Thoracic aorta (tissue), 2 donors: ENCODE measurements at places on chromosomes 3 and 15.
A peak's percentile ranks its signal among the peaks of the same experiment; 100 is the strongest.

DNA sequence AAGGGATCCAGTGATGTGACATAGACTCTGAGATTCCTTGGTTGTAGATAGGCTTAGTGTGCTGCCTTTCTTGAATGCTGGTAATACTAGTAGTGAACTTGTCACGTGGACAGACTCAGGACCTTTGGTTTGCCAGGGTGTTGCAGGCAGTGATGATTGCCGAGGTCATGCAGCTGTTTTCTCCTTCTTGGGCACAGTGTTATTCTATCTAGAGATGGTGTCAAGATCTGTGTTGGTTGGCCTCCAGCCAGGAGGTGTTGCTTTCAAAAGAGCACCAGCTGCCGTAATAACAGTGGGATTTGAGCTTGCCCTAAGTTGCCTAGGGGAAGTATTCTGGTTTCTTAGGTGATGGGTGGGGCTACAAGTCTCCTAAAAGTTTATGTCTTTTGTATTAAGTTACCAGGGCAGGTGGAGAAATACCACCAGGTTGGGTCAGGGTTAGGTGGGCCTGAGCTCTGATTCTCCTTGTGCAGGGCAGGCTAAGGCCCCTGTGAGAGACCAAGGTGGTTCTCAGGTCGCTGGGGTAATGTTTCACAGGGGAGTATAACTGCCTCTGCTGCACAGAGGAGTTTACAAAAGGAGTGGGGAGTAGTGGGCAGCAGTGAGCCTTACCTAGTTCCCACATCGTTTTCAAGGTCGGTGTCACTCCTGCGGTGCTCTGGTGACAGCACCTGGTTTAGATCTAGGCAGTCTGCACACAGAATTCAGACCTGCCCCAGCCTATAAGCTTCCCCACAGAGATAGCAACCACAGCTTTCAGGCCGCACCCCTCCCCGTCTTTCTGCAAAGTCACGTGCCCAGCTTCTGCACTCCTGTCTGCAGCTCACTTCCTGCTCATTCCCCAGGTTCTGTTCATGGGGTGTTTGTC lies 350.3 kb downstream of the DOCK3 start:
- no peaks in the 10 kb centered on the region for H3K36me3 ChIP-seq
- H3K27ac ChIP-seq: no peak overlapping the region
- H3K4me1 ChIP-seq: no peaks in the 10 kb centered on the region
- H3K4me3 ChIP-seq: no peak overlapping the region
- DNase-seq: no peak

DNA sequence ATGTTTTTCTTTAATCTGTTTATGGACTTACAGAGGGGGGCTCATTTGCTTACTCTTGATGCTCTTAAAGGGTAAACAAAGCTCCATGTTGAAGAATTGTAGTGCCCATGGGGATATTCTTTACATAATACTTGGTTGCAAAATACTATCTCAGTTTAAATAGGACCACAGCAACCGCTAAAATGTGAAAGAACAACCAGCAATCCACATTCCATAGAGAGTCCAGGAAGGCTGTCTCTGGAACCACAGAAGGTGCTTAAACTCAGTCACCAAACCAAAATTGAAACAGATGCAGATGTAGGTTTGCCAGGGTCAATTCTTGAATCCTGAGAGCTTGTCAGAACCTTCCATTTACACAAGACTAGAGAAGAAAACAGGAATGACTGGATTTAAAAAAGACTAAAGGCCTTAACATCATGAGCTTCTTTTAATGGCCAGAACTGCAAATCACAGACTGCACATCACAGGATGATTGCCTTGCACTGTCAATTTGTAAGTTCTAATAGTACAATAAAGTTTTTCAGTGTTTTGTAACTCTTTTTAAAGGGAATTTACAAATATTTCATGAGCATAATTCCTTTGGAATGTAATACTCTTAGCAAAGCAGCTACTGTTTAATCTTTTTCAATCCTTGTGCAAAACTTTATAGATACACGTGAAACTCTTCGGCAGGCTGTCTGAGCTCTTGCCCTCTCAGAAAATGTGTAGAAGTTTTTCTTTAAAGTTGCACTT lies 661.6 kb downstream of the SI start:
- DNase-seq: no peak
- no peaks in the 10 kb centered on the region for H3K36me3 ChIP-seq

DNA sequence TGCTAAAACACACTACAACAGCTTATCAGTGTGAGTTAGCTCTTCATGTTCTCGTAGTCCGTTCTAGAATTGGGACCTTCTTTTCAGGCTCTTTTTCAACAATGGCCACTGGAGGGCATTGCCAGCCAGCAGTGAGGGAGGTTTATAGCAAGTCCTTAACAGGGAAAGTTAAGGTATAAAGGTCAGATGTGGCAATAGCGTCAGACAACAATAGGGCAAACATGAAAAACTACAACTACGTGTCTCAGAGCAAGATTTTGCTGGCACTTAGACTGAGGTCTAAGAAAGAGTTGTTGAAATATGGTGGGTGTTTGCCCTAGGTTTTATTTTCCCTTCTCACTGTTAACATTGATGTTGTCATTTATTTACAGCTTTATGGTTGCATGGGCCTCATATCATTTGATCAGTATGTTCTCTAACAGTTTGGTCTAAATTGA lies 161.4 kb downstream of the GMNC start:
- H3K27me3 ChIP-seq: no peaks in the 10 kb centered on the region
- no peak overlapping the region for H3K27ac ChIP-seq
- H3K4me3 ChIP-seq: no peak overlapping the region
- no peak for DNase-seq

DNA sequence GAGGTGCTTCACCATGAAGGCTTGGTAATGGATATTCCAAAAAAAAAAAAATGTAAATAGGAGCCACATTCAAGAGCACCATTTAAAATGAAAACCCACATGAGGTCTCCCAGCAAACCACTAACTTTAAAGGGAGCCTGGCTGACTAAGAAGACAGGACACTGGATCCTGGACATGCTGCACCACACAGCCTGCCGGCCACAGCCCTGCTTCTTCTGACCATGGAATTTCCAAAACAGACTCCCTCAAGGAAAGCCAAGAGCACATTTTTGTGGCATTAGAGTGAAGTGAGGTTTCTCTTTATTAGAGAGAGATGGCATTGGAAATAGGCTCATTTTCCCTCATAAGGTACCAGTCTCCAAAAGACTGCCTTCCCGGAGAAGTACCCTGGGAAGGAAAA lies 113.9 kb downstream of the RORA start:
- H3K27ac ChIP-seq: no peak overlapping the region
- no peaks in the 10 kb centered on the region for H3K4me1 ChIP-seq
- H3K4me3 ChIP-seq: no peak overlapping the region
- no peaks in the 10 kb centered on the region for H3K36me3 ChIP-seq

GRCh38 chr15:100981086-100981485 lies 61.9 kb downstream of the LRRK1 start:
- H3K36me3 ChIP-seq: no peaks in the 10 kb centered on the region
- no peaks in the 10 kb centered on the region for H3K27me3 ChIP-seq
- H3K4me1 ChIP-seq: no peaks in the 10 kb centered on the region
- no peak overlapping the region for H3K27ac ChIP-seq

- no peak for DNase-seq
- no peaks in the 10 kb centered on the region for H3K27me3 ChIP-seq
- no peak overlapping the region for H3K4me3 ChIP-seq
These were observed 1013.6 kb downstream of the ROBO1 start for GRCh38 chr3:78754066-78754743.

- H3K4me3 ChIP-seq: no peak overlapping the region
- DNase-seq: no peak
- peaks cover 20% of the 10 kb centered on the region for H3K36me3 ChIP-seq
These were observed 31.5 kb downstream of the NGLY1 start for GRCh38 chr3:25751725-25752124.

DNA sequence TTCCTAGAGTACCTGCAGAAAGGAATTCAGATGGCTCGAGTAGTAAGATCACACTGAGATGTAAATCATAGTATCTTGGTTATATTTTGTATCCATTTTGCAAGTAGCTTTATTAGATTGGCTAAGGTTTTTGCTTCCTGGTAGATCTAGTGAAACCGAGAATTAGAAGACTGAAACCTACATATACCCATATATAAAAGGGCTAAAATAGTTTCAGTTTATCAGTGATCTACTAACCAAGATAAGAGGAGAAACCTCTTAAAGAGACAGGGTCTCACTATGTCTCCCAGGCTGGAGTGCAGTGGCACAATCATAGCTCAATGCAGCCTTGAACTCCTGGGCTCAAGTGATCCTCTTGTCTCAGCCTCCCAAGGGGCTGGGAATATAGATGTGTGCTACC lies 135.3 kb downstream of the PCCB start:
- H3K4me1 ChIP-seq: peaks cover 8% of the 10 kb centered on the region
- no peak overlapping the region for H3K27ac ChIP-seq
- no peaks in the 10 kb centered on the region for H3K27me3 ChIP-seq

GRCh38 chr15:79620112-79620857 lies 188.1 kb downstream of the MINAR1 start:
- no peaks in the 10 kb centered on the region for H3K36me3 ChIP-seq
- no peak for DNase-seq
- no peak overlapping the region for H3K27ac ChIP-seq
- H3K27me3 ChIP-seq: no peaks in the 10 kb centered on the region

DNA sequence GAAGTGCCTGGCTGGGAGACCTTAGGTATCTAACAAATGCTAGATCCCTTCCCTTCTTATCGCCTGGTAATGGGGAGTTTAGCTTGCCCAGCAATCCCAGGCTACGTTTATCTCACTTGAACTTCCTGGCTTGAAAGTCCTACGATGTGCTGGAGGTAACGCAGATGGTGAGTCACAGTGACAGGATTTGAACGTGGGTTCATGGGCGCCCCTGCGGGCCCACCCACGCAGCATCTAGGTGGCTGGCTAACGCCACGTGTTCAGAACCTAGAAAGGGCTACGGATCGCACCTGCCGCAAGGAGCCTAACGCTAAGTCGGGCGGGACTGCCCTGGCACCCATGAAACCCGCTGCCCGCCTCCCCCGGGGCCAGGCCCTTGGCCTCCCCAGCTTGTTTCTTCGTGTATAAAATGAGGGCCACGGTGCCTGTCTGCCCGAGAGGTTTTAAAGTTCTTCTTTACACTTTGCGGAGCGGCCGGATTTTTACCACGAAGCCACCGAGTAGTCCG lies 600 bp upstream of the USP3 start:
- peak; percentile 63 for DNase-seq
- peak overlapping the region; percentile 91 for H3K4me3 ChIP-seq
- H3K27me3 ChIP-seq: no peaks in the 10 kb centered on the region
- peaks cover 62% of the 10 kb centered on the region for H3K4me1 ChIP-seq
- H3K36me3 ChIP-seq: no peaks in the 10 kb centered on the region
- H3K27ac ChIP-seq: peak overlapping the region; percentile 98

DNA sequence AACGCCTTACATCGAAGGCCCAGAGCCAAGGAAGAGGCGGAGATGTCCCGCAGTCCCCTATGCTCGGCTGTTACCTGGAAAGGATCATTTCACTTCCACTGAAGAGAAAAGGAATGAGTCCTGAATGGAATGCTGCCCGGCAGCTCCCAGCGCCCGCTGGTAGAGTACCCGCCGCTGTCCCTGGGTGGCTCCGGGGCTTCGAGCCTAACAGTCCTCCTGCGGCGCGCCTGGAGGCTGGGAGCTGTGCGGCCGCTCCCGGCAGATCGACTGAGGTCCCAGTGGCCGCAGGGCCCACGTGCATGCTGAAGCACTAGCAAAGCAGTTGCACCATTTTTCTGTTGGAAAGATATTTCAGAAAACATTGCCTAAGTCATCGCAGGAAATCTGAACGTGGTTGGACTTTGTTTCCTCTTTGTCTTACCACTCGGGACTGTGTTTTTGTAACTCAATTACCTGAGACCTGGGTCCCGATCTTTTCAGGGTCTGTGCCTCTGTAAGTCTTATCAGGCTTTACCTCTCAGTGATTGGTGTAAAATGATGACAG lies 984 bp downstream of the RNU6-1 start:
- DNase-seq: no peak
- peak overlapping the region; percentile 99 for H3K4me3 ChIP-seq
- peaks cover under 1% of the 10 kb centered on the region for H3K27me3 ChIP-seq
- peak overlapping the region; percentile 11 for H3K27ac ChIP-seq

- H3K27me3 ChIP-seq: no peaks in the 10 kb centered on the region
- H3K4me3 ChIP-seq: no peak overlapping the region
- DNase-seq: no peak
- H3K36me3 ChIP-seq: no peaks in the 10 kb centered on the region
- peak overlapping the region; percentile 5 for H3K27ac ChIP-seq
These were observed 380.7 kb downstream of the LPP start for GRCh38 chr3:188534633-188535032.

- no peak overlapping the region for H3K4me3 ChIP-seq
- no peak overlapping the region for H3K27ac ChIP-seq
- no peaks in the 10 kb centered on the region for H3K27me3 ChIP-seq
- no peak for DNase-seq
- H3K4me1 ChIP-seq: peaks cover 7% of the 10 kb centered on the region
These were observed 2.9 kb upstream of the ZNF710 start for GRCh38 chr15:89998141-89998661.

GRCh38 chr3:114790752-114791151 lies 356.3 kb downstream of the ZBTB20 start:
- no peaks in the 10 kb centered on the region for H3K27me3 ChIP-seq
- DNase-seq: no peak
- no peak overlapping the region for H3K4me3 ChIP-seq

DNA sequence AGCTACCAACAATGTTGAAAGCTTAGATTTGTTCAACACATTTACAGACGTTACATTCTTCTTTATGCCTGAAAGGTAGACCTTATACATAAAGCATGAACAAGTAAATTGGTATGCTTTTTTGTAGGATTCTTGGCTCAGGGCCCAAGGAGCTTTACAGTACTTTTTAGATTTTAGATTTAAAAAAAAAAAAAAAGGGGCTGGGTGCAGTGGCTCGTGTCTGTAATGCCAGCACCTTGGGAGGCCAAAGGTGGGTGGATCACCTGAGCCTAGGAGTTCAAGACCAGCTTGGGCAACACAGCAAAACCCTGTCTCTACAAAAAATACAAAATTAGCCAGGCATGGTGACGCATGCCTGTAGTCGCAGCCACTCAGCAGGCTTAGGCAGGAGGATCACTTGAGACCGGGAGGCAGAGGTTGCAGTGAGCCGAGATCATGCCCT lies 39.7 kb downstream of the MEF2A start:
- H3K27ac ChIP-seq: no peak overlapping the region
- H3K4me1 ChIP-seq: peaks cover 25% of the 10 kb centered on the region
- H3K36me3 ChIP-seq: no peaks in the 10 kb centered on the region

- H3K4me1 ChIP-seq: peaks cover 4% of the 10 kb centered on the region
- no peak for DNase-seq
- H3K4me3 ChIP-seq: no peak overlapping the region
- no peaks in the 10 kb centered on the region for H3K27me3 ChIP-seq
These were observed 262.7 kb downstream of the FEZF2 start for GRCh38 chr3:62110443-62111225.

GRCh38 chr3:155934230-155934629 lies 63.8 kb downstream of the GMPS start:
- H3K4me3 ChIP-seq: no peak overlapping the region
- H3K27ac ChIP-seq: no peak overlapping the region
- peaks cover 6% of the 10 kb centered on the region for H3K36me3 ChIP-seq
- no peaks in the 10 kb centered on the region for H3K4me1 ChIP-seq

DNA sequence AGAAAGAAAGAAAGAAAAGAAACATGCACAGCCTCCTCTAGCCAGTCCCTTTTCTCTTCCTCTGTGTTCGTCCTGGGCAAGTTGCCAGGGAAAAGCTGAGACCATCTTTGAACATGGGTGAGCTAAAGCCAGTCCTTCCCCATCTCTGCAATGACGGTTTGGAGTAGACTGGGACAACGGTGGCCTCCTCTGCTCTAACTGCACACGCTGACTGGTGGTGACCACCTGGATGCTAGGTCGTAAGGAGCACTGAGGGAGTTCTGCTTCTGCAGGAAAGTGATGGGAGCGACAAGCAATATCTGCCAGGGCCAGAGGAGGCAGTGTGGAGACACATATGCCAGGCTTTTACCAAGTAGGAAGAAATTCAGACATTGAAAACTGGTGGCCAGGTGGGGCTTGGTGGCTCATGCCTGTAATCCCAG lies 111.7 kb downstream of the NUP210 start:
- H3K4me1 ChIP-seq: no peaks in the 10 kb centered on the region
- no peak overlapping the region for H3K4me3 ChIP-seq
- no peak for DNase-seq
- no peaks in the 10 kb centered on the region for H3K27me3 ChIP-seq
- H3K27ac ChIP-seq: no peak overlapping the region
